ENCODE measurements at places on chromosomes 7 and 10. TPM values are rescaled to one million over a fixed set of nuclear protein-coding genes. Genes with fewer than 3 reads are reported as not detected.

- DNase-seq = no peak
Observed at GRCh38 chr10:12237265-12238220, 41.6 kb downstream of the CDC123 start.

The LBX1 gene
- total RNA-seq = not detected

- DNase-seq = no peak
Observed at GRCh38 chr10:71534568-71535194, 138.0 kb downstream of the CDH23 start.

GRCh38 chr10:129404091-129404490 is 63.0 kb upstream of the MGMT start:
- DNase-seq = no peak

The SPACDR gene
- 4.5 TPM for total RNA-seq

- DNase-seq = no peak
Observed at GRCh38 chr10:107477266-107477665, 312.8 kb upstream of the SORCS1 start.
